A549 treated with dexamethasone at 1 μM for 4 hours (cell line): ENCODE measurements at places on chromosomes 4 and X. TPM values are rescaled to one million over a fixed set of nuclear protein-coding genes. Genes with fewer than 3 reads are reported as not detected.

Gene NXF2
- total RNA-seq = 0.07 TPM in 1 of 5 replicates, not detected in the others

Gene TLR3
- 0.19 to 0.43 TPM (median 0.36 TPM) in 5 replicates for total RNA-seq

Gene PHOX2B
- total RNA-seq = 0.02 to 0.07 TPM in 2 of 5 replicates, not detected in the others

Gene MAB21L2
- not detected in 5 replicates for total RNA-seq

Gene ADH6
- 0.12 TPM in 1 of 5 replicates, not detected in the others for total RNA-seq

Gene SYTL4
- 2.3 to 4.1 TPM (median 3.2 TPM) in 5 replicates for total RNA-seq

Gene MAGEA11
- not detected in 5 replicates for total RNA-seq

Gene MAGEA2
- 0.15 TPM in 1 of 5 replicates, not detected in the others for total RNA-seq

Gene CXorf58
- total RNA-seq = 0.06 to 0.14 TPM (median 0.10 TPM) in 5 replicates

Gene PF4V1
- not detected in 5 replicates for total RNA-seq
